AG20443 (cell line): ENCODE measurements at places on chromosomes 7 and 10.
A peak's percentile ranks its signal among the peaks of the same experiment; 100 is the strongest.

DNA sequence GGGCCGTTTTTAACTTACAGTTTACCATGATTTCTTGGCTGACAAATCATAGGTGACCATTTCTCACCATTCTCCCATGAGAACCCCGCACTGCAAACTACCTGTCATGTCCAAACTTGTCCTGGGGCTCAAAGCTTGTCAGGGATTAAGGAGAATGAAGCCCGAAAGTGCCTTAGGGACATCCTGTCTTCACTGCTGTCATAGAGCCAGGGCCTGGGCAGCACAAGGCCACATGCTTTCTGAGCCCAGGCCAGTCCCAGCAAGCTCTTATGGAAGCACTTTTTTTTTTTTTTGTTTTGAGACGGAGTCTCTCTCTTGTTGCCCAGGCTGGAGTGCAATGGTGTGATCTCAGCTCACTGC, 33.9 kb downstream of the CCM2 start:
- DNase-seq = peak; percentile 42

GRCh38 chr10:73339436-73339835, 19.2 kb downstream of the CFAP70 start:
- no peak for DNase-seq

DNA sequence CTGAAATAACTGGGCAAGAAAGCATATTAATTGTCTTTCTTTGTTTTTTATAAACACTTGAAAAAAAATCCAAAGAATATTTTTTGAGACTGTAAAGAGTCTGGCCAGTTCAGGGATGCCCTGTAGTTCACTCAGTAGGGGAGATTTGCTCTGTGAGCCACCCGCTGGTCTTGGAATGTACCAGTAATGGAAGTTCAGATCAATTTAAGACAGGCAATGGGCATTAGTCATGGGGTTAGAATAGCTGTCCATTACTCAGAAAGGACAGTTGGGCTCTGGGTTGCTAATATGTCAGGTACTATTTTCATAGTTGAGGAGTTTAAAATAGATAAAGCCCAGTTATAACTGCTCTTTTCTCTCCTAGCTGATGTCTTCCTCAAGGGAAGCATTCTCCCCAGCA, 38.7 kb downstream of the A1CF start:
- DNase-seq = no peak

GRCh38 chr10:79430325-79430905, 15.0 kb downstream of the ZCCHC24 start:
- no peak for DNase-seq

- no peak for DNase-seq
Measured at GRCh38 chr7:148963583-148964482, 64.5 kb downstream of the PDIA4 start.

GRCh38 chr10:33335801-33336581, 1.5 kb upstream of the NRP1 start:
- peak; percentile 78 for DNase-seq

- DNase-seq = no peak
Measured at GRCh38 chr7:104790440-104790839, 223.6 kb upstream of the KMT2E start.

DNA sequence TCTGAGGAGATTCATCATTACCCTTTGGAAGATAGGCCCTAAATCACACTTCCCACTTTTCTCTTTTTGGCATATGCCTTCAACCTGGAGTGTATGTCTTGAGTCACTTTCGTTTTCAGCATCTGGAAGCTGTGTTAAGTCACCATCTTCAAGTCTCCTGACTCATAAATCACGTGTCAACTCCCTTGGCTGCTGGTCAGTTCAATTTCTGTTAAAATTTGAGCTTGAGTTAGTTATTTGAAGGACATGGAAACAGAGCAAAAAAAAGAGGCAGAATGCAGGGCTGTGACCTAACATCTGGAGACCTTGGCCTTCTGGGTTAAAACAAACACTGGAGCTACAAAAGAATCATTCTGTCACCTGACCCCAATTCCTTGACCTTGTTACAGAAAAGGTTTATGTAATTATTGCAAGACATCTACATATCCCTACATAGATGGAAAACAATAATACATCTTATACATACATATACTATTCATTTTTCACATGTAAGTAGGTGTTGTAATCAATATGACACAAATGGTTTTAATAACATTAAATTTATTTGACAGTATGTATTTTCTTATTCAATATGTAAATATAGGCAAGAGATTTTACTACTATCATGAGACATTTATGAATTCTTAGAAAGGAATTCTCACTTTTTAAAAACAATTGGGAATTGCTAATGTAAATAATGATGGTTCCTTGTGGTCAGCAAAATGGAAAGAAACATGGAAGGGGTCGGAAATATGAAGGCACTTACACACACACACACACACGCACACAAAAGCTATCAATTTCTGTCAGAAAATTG, 169.7 kb upstream of the PHYHIPL start:
- DNase-seq = peak; percentile 75

GRCh38 chr7:3461923-3462322, 160.9 kb downstream of the SDK1 start:
- no peak for DNase-seq

GRCh38 chr10:31001740-31002139, 29.9 kb downstream of the ZNF438 start:
- no peak for DNase-seq

GRCh38 chr10:108901781-108902618, 1021.3 kb downstream of the XPNPEP1 start:
- DNase-seq = no peak

DNA sequence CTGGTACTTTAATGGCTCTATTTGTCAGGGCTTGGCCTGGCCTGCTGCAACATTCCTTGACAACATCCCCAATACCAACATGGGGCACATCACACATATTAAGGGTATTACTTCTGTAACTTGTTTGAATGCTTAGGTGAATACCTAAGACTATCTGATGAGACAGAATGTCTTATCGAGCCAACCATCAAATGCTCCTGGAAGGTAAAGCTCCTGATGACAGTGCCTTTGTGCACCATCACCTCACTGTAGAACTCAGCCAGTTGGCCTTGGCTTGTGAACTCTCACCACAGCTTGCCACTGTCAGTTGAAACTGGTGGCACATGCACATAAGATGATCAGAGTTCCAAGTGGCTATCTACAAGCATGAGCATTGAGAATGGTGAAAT, 3.7 kb upstream of the MYO1G start:
- no peak for DNase-seq

DNA sequence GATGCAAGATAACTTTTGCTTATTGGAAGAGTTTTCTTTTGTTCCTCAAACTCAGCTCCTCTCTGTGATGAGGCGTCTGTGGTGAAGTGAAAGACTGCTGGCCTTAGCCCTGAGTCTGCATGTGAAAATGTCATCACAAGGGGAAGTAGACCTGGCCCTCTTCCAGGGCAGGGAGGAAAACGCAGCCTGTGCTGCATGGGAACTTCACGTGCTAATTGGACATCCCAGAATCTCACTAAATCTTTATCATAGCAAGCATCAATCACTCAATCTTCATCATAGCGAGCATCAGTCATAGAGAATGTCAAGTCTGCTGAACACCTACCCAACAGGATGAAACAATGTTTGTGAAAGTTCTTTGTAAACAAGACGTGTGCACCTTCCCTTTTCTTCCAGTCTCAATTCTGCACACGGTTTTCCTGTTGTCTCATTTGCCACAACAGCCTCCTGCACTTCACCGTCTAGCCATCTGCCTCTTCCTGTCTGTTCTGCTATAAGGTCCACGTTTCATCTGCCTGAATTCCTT, 314.6 kb downstream of the FRMD4A start:
- DNase-seq = no peak

- DNase-seq = no peak
Measured at GRCh38 chr10:14691359-14691758, 83.3 kb downstream of the FAM107B start.

DNA sequence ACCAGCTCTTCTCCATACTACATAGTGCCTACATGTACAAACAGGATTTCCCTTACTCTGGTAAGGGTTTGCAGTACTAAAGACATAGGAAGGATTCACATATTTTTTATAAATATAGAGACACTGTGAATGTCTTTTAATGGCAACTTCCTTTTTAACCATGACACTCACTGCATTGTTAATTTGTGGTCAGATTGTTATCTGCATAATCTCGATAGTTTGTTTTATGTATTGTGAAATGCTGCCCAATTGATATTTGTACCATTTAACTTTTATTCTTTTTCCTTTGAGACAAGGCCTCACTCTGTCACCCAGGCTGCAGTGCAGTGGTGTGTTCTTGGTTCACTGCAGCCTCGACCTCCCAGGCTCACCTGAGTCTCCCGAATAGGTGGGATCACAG, 39.7 kb downstream of the SP8 start:
- no peak for DNase-seq

- DNase-seq = peak; percentile 92
Measured at GRCh38 chr10:93445097-93445960, 36.8 kb downstream of the MYOF start.

DNA sequence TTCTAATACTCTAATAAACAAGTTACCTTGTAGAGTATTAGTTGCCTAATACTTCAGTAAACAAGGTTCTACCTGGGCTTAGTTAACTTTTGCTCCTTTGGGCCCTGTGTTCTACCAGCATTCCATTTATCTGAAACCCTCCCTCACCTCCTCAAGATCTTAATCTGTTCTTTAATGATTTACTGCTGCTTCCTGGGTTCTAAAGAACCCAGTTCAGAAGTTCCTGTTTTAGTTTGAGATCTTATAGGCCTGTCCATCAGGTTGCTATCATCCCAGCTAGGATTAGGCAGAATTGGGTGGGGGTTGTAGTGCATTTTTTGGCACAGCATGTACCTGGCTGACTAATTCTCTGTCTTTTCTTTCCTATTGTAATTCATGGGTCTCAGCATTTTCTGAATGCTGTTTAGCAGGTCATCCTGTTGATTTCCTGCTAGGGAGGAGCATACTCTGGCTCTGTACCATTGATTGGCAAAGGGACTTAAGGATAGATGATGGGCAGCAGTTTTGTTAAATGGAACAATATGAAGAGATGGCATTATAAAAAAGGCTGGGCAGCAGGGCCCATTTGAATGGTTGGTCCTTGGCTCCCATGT, 53.7 kb upstream of the TMEM248 start:
- no peak for DNase-seq

GRCh38 chr7:99365318-99366141, 9.0 kb upstream of the ARPC1B start:
- DNase-seq = no peak

DNA sequence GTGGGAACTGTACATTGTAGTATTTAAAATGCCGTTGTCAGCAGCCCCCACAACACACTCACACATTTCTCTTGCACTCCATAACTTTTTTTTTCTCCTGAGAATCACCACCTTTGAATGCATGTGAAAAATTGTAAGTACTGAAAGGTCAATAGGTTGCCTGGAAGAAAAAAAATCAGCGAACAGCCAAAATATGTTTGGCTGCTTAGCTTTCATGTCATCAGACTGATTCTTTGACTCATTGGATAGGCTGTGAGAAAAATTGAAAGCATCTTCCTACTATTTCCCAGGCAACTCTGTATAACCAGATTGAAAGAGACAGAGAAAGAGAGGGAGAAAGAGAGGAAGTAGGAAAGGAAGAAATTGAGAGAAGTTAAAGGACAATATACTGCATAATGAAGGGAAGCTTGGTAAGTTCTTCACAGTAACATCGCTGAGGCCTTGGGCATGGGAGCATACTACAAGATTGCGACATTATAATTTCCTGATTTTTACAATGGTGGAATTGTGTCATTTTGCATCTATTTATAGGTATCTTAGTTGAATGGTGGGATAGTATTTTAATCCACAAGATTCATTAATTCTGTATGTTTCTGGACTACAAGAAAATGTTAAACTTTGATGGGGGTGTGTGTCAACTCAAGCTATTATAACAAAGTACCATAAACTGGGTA, 249.3 kb upstream of the KCND2 start:
- no peak for DNase-seq

DNA sequence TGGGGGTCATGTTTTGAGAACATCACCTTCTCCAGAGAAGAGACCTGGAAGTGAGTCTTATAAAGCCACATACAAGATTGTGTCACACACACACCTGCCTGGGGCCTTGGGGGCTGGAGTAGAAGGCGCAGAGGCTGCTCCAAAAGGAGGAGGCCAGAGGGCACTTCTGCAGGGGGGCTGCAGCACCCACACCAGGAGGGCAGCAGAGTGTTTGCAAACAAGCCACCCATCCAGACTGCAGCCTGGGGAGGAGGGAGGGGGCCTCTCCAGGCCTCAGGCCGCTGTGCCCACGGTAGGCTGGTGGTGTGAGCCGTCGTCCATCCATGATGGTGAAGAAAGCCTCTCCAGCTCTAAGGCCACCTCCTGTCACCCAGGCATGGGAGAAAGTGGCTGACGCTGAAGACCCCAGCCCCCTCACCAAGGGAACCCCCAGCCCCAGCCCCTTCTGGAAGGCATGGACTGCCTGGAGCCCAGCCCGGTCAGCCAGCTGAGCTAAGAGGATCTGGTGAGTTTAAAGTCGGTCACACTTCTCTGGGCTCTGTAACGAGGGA, 77.5 kb downstream of the FOXL3 start:
- DNase-seq = no peak

DNA sequence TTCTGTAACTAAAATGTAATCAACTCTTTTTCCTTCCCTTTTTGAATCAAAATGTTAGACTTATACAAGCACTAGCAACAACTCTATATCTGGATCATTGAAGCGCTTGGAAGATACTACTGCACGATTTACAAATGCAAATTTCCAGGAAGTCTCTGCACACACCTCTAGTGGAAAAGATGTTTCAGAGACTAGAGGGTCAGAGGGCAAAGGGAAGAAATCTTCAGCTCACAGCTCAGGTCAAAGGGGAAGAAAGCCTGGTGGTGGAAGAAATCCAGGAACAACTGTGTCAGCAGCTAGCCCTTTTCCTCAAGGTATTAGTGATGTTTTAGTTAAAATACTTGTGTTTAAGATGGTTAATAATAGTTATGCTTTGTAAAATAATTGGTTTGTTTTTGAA, 136.4 kb downstream of the MLLT10 start:
- DNase-seq = no peak

DNA sequence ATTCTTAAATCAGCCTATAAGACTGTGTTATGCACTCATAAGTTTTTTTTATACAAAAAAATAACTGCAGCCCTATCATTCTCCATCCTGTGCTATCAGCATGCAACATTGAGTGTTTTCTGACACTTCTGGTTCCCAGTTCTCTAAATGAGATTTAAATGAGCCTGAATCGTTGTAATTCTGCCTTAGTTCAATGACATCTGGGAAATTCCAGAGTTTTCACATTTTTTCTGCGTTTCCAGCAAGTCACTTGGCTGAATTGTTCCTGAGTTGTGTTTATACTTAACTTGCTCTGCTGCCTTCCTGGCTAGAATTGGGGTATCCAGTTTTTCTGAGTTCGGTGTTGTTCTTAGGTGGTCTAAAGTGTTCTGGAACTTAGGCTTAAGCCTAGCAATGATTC, 636.1 kb upstream of the FZD8 start:
- DNase-seq = no peak
